SK-N-SH (cell line): ENCODE measurements at places on chromosomes 4 and X. TPM values are rescaled to one million over a fixed set of nuclear protein-coding genes. Genes with fewer than 3 reads are reported as not detected.

- H3K4me1 ChIP-seq = no peaks in the 10 kb centered on the region
- no peaks in the 10 kb centered on the region for H3K36me3 ChIP-seq
- no peak for DNase-seq
- H3K27me3 ChIP-seq = no peaks in the 10 kb centered on the region; the same call in 1 of the 2 replicates
Observed at GRCh38 chr4:148680884-148681283, 238.7 kb upstream of the NR3C2 start.

LRP2BP gene
- 0.30 and 0.52 TPM in 2 replicates for polyA plus RNA-seq

DNA sequence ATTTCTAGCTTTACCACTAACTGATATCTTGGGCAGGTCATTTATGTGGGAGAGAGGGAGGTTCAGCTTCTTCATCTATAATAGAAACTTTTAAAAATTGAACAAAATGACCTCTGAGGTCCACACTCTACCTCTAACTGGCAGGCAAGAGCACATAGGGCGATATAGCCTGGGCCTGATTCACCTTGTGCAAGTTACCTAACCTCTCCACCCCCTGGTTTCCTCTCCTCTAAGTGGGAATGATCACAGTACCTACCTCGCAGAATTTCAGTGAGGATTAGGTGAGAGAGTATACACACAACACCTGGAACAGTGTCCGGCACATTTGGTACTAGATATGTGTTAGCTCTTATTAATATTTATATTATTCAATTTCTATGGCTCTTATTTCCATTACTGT is 15.5 kb downstream of the KLB start:
- no peak for DNase-seq
- no peak overlapping the region for H3K27ac ChIP-seq
- no peaks in the 10 kb centered on the region for H3K4me1 ChIP-seq
- no peak overlapping the region for H3K4me3 ChIP-seq

- H3K27me3 ChIP-seq = no peaks in the 10 kb centered on the region
- no peak for DNase-seq
- H3K4me1 ChIP-seq = no peaks in the 10 kb centered on the region; the same call in 1 of the 2 replicates
- no peak overlapping the region for H3K27ac ChIP-seq
- no peak overlapping the region for H3K4me3 ChIP-seq
- H3K36me3 ChIP-seq = no peaks in the 10 kb centered on the region
Observed at GRCh38 chrX:9164533-9165426, 130.9 kb upstream of the FAM9B start.

FBXW7 gene
- 7.7 and 11.4 TPM in 2 replicates for polyA plus RNA-seq

GRCh38 chr4:162154862-162155540 is 8.8 kb downstream of the FSTL5 start:
- no peak overlapping the region for H3K4me3 ChIP-seq
- DNase-seq = no peak
- H3K27me3 ChIP-seq = no peaks in the 10 kb centered on the region
- no peak overlapping the region for H3K27ac ChIP-seq

GRCh38 chr4:52051213-52051614 is at the start of gene SPATA18:
TSS of gene SPATA18 (plus strand) at chr4:52051304. CDS start at chr4:52051705, 401 bp downstream.
- H3K4me1 ChIP-seq = no peaks in the 10 kb centered on the region; the same call in 1 of the 2 replicates
- H3K4me3 ChIP-seq = peak within 1 kb of the TSS; percentile 23; the same call in 1 of the 2 replicates
- H3K36me3 ChIP-seq = no peaks in the 10 kb centered on the region
- H3K27ac ChIP-seq = peak within 1 kb of the TSS; percentile 50
- DNase-seq = peak; percentile 61

GRCh38 chrX:65522739-65523372 is 11.7 kb downstream of the LAS1L start:
- no peak overlapping the region for H3K27ac ChIP-seq
- no peak overlapping the region for H3K4me3 ChIP-seq
- no peak for DNase-seq
- H3K27me3 ChIP-seq = no peaks in the 10 kb centered on the region
- peaks cover 42% of the 10 kb centered on the region; the same call in 1 of the 2 replicates for H3K36me3 ChIP-seq

DNA sequence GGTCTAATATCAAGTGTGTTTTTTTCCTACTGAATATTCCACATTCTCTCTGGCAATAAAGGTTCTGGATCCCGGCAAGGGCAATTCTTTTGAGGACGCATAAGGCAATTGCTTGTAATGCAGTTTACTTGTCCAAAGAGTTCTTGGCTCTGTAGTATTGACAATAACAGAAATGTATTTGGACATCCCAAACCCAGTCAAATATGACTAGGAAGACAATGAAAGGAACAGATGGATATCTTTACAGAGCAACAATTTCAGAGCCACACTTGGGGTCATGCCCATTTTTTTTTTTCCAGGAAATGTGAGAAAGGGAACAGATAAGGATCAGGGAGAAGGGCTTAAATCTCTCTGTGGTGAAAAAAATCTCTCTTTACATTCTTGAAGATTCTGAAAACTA is 12.2 kb downstream of the GK2 start:
- H3K36me3 ChIP-seq = no peaks in the 10 kb centered on the region
- H3K27me3 ChIP-seq = no peaks in the 10 kb centered on the region
- H3K27ac ChIP-seq = no peak overlapping the region
- no peak for DNase-seq
- H3K4me3 ChIP-seq = no peak overlapping the region

FAM149A gene
- polyA plus RNA-seq = 0.21 and 0.38 TPM in 2 replicates

DNA sequence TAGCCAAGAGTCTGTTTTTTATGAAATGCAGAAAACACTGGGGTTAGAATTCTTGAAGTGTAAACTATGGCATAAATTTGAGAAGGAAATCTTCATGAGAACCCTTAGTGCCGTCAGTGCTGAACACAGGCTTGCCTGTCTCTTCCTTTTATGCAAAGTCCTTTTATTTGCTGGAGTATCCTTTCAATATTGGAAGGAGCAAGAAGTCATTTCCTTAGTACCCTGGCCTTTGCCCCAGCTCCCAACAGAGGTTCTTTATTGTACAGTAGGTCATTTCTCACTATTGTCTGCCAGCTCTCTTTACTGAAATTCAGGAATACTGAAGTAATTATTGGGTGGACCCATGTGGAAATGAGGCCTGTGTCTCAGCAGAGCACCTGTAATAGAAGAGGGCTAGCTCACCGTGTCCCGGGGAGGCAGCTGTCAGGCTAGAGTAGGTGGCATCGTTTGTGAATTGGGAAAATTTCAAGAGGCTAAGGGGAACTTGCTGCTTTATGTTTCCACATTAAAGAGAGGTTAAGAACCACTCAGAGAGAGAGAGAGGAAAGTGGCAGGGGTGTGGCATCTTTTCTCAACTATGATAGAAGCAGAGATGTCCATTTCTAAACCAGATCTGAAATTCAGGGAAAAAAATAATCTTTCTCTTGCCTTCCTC is 8.7 kb downstream of the FHDC1 start:
- no peak overlapping the region for H3K4me3 ChIP-seq
- no peaks in the 10 kb centered on the region for H3K4me1 ChIP-seq
- H3K27ac ChIP-seq = no peak overlapping the region

P2RY10 gene
- not detected in 2 replicates for polyA plus RNA-seq

UGT2B15 gene
- not detected in 2 replicates for polyA plus RNA-seq

CACNA1F gene
- not detected in 2 replicates for polyA plus RNA-seq

DNA sequence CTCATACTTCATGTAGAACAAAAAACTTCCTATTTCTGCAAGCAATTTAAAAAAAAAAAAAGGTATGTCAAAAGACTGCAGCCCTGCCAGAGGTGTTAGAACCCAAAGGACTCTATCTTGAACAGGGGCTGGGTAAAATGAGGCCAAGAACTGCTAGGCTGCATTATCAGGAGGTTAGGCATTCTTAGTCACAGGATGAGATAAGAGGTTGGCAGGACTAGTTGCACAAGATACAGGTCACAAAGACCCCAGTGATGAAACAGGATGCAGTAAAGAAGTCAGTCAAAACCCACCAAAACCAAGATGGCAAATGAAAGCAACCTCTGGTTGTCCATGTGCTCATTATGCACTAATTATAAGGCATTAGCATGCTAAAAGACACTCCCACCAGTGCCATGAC is 104.1 kb downstream of the ANOS1 start:
- no peak overlapping the region for H3K4me3 ChIP-seq
- no peaks in the 10 kb centered on the region for H3K27me3 ChIP-seq
- H3K27ac ChIP-seq = no peak overlapping the region

TCEAL3 gene
- 20.6 and 26.7 TPM in 2 replicates for polyA plus RNA-seq

POU3F4 gene
- not detected in 2 replicates for polyA plus RNA-seq
